DMS79 treated with DMSO at 0.1 percent for 48 hours (cell line): ENCODE measurements at places on chromosomes 12 and 14.

GRCh38 chr12:109793826-109794501 lies 39.2 kb downstream of the TRPV4 start:
- DNase-seq = no peak

DNA sequence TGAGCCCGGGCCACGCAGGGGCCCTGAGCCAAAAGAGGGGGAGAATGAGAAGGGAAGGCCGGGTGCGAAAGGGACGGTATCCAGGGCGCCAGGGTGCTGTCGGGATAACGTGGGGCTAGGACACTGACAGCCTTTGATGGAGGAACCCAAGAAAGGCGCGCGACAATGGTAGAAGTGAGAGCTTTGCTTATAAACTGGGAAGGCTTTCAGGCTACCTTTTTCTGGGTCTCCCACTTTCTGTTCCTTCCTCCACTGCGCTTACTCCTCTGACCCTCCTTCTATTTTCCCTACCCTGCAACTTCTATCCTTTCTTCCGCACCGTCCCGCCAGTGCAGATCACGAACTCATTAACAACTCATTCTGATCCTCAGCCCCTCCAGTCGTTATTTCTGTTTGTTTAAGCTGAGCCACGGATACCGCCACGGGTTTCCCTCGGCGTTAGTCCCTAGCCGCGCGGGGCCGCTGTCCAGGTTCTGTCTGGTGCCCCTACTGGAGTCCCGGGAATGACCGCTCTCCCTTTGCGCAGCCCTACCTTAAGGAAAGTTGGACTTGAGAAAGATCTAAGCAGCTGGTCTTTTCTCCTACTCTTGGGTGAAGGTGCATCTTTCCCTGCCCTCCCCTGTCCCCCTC lies 3.0 kb downstream of the SSTR1 start:
- no peak for DNase-seq

DNA sequence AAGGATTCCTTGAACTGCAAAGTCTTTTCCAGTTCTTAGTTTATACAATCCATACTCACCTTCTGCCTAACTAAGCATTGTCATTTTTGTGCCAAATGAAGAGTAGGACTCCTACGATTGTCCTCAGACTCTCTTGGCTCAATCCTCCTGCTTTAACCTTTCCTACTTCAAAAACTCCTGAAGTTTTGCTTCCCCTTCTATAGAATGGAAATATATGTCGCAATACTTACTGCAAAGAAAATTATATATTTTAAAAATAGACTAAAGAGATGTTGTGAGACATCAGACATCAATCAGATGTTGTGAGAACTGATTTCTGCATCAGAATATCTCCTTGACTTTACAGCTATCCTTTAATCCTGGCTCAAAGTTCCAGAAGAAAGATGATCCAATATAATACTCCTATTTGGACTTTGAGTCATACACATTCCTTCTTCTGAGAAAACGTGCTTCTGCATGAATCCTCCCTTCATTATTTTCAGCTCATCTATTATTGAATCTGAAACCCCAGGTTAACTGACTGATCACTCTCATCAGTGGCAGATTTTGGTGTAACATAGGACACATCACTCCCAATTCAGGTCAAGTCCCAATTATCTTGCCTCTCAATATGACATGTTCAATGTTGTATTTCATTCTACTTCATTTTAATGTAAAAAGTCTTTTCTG lies 48.8 kb downstream of the A2M start:
- DNase-seq = no peak

- DNase-seq = no peak
Measured at GRCh38 chr12:110796952-110797351, 49.8 kb upstream of the CCDC63 start.

- no peak for DNase-seq
Measured at GRCh38 chr12:124390442-124391097, 95.7 kb downstream of the RFLNA start.

DNA sequence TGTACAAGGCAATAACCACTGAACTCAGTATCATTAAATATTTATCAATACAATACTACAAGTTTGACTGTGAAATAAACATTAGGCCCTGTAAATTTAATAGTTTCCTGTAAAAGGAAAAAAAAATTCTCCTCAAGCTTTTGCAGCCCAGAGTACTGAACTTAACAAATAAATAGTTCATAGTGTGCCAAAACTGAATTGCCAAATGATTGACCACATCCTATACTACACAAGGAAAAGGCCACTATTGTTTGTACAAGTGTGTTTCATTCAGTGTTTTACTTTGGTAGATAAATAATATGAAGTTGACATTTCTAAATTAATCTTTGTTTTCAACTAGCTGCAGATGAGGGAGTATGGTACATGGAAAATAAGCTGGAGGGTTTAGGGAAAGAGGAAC lies 379.6 kb downstream of the FLRT2 start:
- DNase-seq = no peak
